Left ventricle myocardium superior (tissue), 1 donor: ENCODE measurements at places on chromosomes 1 and 21. TPM values are rescaled to one million over a fixed set of nuclear protein-coding genes. Genes with fewer than 3 reads are reported as not detected.

GNAT2 gene
- not detected for total RNA-seq

MPZL1 gene
- total RNA-seq = 34.7 TPM

CRP gene
- total RNA-seq = not detected

LMX1A gene
- not detected for total RNA-seq

TSACC gene
- not detected for total RNA-seq

MAP3K7CL gene
- 1.1 TPM for total RNA-seq

CELA2A gene
- total RNA-seq = not detected

PLA2G2C gene
- total RNA-seq = not detected

BEST4 gene
- total RNA-seq = 0.12 TPM

OR2T35 gene
- not detected for total RNA-seq

HES3 gene
- total RNA-seq = not detected

S100A16 gene
- total RNA-seq = 42.2 TPM

RCC2 gene
- total RNA-seq = 11.6 TPM

MNDA gene
- total RNA-seq = 4.9 TPM

ZNF436 gene
- total RNA-seq = 12.4 TPM

ITLN2 gene
- not detected for total RNA-seq

PRDM16 gene
- 17.7 TPM for total RNA-seq

ARMH1 gene
- total RNA-seq = 0.92 TPM

PIGV gene
- 4.5 TPM for total RNA-seq

BLACAT1 gene
- total RNA-seq = not detected

NBPF8 gene
- total RNA-seq = 1.3 TPM

MROH7 gene
- total RNA-seq = 7.0 TPM

TNFRSF4 gene
- total RNA-seq = 2.3 TPM

PGBD5 gene
- 16.1 TPM for total RNA-seq

MYOM3 gene
- total RNA-seq = 409 TPM

LCE1E gene
- not detected for total RNA-seq

PLA2G2D gene
- not detected for total RNA-seq

B3GALT5 gene
- total RNA-seq = 0.10 TPM

AQP10 gene
- total RNA-seq = 0.27 TPM

GABRD gene
- 0.20 TPM for total RNA-seq

ZNF697 gene
- 11.5 TPM for total RNA-seq

CFHR2 gene
- not detected for total RNA-seq

XCL2 gene
- total RNA-seq = not detected

TMPRSS15 gene
- not detected for total RNA-seq

UBL4B gene
- not detected for total RNA-seq

SLAMF7 gene
- total RNA-seq = 0.50 TPM

TSPAN2 gene
- 6.2 TPM for total RNA-seq

FGR gene
- 4.7 TPM for total RNA-seq

S100A7 gene
- not detected for total RNA-seq

RGS4 gene
- total RNA-seq = 0.52 TPM

CHAF1B gene
- total RNA-seq = 0.52 TPM

NBPF4 gene
- not detected for total RNA-seq

ANGPTL1 gene
- total RNA-seq = 6.6 TPM

TSPEAR gene
- 2.7 TPM for total RNA-seq

ZNF695 gene
- total RNA-seq = not detected

DDX59 gene
- 12.6 TPM for total RNA-seq

RASSF5 gene
- 4.2 TPM for total RNA-seq

RIPK4 gene
- 0.17 TPM for total RNA-seq

ALX3 gene
- total RNA-seq = not detected

SHISAL2A gene
- total RNA-seq = not detected

EDARADD gene
- total RNA-seq = 3.0 TPM

CCDC27 gene
- not detected for total RNA-seq
